Fibroblast of skin of right quadriceps (primary cell): ENCODE measurements at places on chromosomes 12 and 14.
A peak's percentile ranks its signal among the peaks of the same experiment; 100 is the strongest.

- no peak for DNase-seq
Observed at GRCh38 chr12:121236776-121237175, 26.8 kb downstream of the P2RX4 start.

GRCh38 chr12:115230606-115231005, 546.6 kb upstream of the TBX3 start:
- peak; percentile 64 for DNase-seq

DNA sequence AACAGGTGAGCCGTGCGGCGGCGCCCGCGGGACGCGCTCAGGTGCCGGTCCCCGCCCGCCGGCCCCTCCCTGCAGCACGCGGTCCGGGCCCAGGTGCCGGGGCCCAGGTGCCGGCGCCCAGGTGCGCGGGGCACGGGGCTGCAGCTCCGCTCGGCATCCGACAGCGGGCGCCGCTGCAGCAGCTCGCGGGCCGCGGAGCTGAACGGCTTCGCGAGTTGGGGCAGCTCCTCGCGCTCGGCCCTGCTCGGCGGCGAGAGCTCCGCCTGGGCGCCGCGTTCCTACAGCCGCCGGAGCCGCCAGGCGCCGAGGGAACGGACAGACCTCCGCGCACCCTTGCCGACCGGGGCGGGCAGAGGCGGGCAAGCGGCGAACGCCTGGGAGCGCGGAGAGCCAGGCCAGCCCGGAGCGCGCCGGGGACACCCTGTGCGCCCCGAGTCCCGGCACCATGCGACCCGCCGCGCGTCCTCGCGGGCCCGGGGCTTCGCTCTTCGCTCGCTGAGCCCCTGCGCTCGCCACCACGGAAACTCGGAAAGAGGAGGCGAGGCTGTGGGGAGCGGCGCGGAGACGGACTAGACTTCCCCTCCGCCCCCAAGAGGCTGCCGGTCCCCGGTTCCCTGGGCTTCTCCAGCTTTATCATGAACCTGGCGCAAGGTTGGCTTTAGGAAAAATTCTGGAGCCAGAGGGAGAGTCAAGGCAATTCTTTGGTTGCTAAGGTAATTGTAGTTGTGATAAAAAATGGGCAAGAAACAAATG, at the start of gene RGS6:
Gene RGS6 (plus strand): TSS at position 201 of the 753 bp plus-strand sequence.
- DNase-seq = no peak

GRCh38 chr12:114696443-114697242, 12.7 kb upstream of the TBX3 start:
- DNase-seq = no peak

DNA sequence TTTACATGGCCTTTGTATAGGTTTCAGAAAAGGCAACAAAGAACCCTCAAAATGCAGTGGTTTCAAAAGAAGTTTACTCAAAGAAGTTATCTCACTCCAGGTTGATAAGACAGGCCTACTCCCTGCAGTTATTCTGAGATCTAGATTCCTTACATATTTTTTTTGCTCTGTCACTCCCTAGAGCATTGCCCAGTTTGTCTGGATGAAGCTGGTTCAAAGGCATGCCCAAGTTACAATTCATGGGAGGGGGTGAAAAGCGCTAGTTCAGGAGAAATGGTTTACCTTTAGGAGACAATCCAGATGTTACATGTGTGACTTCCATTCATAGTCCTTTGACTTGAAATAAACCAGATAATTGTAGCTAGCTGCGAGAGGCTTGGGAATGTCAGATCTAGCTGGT, 115.0 kb downstream of the TPH2 start:
- no peak for DNase-seq

DNA sequence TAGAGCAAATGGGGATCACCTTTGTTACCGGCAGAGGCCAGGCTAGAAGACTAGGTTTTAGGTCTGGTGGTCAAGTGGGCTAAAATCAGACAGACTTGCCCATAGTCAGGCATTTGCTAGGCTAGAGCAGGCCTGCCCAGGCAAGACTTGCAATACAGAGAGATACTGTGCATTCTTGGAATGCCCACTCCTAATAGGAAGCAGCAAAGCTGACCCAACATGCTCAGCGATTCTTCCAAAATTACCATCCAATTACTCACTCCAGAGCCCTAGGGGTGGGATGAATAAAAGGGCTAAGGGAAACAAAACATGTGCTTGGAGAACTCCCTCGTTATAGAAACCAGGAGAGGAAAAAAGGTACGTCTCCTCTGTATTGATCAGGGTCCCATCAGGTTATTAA, 187.8 kb upstream of the AMIGO2 start:
- no peak for DNase-seq

DNA sequence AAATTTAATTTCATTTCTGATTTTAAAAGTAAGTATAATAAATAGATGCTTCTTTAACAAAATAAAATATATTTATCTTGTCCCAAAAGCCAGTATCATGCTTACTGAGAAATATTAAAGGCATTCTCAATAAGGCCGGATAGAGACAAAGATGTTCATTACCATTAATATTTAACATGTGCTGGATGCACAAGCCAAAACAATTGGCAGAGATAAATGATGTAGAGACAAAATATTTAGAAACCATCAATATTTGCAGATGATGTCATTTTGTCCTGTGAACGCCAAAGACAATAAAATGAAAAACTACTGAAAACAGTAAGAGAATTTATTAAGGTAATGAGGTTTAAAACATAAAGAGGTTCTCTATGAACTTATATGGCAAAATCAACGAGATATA, 313.5 kb downstream of the ITPR2 start:
- DNase-seq = no peak

DNA sequence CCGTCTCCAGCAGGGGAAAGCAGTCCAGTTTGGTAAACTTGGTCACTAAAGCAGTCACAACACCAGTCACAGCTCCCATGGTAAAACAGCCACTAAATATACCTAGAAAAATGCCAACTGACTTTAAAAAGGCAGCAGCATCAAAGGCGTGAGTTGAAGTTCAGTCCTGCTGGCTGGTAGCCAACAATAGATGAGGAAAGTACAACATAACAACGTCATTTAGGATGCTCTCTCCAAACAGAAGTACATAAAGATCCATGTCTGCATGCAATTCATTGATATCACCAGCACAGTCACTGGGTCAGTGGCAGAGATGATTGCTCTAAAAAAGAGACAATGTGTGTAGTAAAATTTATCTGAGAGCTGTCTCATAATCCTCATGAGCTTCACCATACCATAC, 59.3 kb upstream of the TMPO start:
- no peak for DNase-seq

- no peak for DNase-seq
Observed at GRCh38 chr14:64857979-64858744, 21.5 kb downstream of the SPTB start.

- peak; percentile 85 for DNase-seq
Observed at GRCh38 chr14:55071870-55072640, 20.6 kb downstream of the MAPK1IP1L start.

DNA sequence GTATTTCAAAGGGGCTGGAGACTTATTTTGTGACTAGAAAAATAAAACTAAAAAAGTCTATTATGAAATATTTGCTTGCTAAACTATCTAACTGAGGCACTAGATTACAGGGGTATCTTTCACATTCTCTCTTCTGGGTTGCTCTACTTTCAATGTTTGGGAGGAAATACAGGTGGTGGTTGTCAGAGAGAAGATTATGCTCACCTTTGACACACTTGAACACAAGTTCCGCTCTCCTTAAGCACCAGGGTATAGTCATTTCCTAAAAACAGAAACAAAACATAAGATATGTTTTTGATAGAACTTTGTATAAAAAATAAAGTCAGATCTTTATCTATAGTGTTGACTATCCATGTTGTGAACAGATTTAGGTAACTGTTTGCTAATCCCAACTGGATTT, 45.4 kb upstream of the FGF6 start:
- DNase-seq = no peak

DNA sequence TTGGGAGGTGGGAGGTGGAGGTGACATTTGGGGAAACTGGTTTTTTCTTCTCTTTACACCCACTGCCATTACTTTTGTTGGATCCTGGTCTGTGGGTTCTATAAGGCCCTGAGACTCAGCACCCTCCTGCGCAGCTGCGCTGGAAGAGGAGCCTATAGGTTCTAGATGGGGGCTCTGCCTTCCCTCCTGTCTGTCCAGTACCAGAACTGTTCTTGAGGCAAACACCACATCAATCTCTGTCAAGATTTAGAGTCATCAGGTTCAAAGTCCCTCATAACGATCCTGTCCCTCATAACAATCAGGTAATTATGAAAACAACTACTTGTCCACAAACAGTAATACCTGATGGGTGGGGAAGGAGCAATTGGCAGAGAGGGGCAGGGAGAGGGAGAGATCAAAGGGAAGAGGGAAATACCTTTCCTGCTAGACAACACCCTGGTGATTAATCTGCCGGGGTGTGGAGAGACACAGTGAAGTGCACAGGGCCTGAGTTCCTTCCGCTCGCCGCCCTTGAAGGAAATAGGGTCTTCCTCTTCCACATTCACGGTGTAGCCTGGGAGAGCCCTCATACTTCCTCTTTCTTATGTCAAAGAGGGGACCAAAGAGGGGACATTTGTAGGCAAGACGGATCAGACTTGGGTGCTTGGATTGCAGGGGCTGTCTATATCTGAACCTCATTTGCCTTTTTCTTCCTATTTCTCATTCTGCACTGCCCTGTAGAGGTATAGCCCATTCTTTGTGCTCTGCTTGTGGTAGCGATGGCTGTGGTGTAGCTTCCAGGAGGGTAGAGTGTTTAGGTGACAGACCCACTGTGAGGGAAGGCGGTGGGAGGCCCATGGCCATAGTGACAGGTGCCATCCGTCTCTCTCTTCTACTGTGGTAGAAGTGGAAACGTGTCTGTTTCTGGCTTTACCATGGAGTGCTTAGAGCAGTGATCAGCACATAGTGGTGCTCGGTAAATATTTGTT, 12.6 kb downstream of the GPRC5A start:
- no peak for DNase-seq

- DNase-seq = no peak
Observed at GRCh38 chr12:103571286-103571685, 15.8 kb upstream of the STAB2 start.

- DNase-seq = peak; percentile 63
Observed at GRCh38 chr12:129901254-129901653, 2.6 kb downstream of the TMEM132D start.

DNA sequence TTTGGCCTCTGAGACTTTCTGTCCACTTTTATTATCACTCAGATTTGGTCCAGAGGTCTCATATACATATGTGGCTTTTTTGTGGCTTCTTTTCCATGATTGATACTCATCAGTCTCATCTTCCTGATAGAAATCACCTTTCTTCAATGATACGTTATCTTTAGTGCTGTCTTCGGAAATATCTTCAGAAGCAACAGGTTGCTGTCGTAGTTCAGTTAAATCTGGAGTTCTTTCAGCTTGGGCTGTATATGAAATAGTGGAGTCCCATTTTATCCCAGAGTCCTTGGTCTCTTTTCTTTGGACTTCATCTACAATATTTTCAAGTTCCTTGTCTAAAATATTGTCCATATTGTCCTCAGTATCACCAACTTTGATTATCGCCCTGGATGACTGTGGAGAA, 41.0 kb downstream of the FAM186A start:
- DNase-seq = no peak

- no peak for DNase-seq
Observed at GRCh38 chr14:79525416-79525815, 685.9 kb downstream of the DIO2 start.

DNA sequence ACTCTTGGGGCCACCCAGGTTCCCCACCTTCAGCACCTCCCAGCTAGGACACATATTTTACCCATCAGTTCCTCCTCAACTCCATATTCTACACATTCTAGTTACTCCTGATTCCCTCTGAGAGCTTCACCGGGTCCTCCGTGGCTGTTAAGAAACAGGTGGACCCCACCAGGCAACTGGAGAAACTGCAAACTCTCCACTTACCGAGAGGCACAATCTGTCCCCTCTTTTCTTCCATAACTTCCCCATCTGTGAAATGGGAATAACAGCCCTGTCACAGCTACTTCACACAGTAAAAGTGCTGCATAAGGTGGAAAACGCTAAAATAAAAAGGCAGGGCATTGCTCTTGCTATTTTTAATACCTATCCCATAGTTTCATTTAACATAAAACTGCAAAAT, 1.5 kb downstream of the SLC7A8 start:
- DNase-seq = no peak

DNA sequence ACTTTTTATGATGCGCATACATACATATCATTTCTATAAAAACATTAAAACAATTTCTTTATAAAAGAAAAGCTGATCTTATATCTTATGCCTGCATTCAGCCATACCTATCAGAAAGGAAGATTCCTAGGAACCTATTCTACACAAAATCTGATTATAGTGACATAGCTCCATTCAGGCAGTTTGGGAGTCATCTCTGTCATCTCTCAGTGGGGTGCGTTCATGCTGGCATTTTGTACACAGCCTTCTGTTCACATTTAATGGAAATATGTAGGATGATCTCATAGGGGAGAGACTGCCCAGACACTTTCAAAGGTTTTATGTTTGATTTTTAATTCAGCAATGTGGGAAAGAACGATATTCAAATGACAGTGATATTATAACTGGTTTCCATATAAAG, 52.9 kb downstream of the ATL1 start:
- DNase-seq = no peak

DNA sequence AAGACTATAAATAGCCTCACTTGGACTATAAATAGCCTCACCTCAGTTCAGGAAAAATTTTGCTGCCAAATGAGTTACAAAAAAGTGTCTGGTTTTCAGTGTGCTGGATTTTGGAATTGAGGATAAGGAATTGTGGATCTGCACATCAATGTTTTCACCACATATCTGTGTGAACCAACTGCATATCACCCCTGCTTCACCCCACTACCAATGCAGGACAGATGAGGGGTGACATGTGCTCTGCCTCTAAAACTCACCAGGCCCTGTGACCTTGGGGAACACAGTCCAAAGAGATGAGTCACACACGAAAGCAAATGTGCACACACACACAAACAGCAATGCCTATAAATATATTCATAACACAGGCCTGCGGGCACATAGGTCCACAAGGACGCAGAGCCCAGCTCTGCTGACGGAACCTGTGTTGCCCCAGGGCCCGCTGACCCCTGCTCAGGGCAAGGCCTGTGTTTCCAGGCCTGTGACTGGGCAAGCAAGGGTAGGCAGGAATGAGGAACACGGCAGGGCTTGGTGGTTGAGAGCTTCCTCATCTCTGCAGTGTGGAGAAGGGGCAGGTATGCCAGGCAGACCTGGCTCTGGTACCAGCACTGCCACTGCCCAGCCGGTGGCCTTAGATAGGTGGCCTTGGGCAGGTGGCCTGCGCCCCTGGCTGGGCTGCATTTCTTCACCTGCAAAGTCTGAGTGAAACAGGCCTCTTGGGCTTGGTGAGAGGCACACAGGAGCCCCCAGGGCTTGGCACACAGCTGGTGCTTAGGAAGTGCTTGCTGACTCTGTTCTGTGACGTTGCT, 82.4 kb downstream of the ARL6IP4 start:
- peak; percentile 64 for DNase-seq
